ENCODE measurements at places on chromosomes 12 and 14.
A peak's percentile ranks its signal among the peaks of the same experiment; 100 is the strongest.

DNA sequence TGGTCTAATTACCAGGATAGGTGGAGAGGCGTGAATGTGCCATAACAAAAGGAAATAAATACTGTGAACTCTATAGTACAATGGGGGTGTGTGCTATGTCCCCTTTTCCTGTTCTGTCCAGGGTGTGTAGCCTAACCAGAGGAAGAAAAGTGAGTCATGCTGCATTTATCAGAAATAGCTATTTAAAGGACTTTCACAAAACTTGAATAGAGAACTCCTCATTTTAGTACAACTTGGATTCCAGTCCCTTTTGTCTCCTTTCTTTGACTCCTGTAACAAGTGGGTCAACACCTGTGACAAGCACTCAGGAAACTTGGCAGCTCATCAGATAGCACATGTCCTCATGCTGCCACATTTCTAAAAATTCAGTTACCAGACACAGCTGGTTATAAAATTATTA, 123.4 kb downstream of the CCDC91 start:
- no peak for DNase-seq

DNA sequence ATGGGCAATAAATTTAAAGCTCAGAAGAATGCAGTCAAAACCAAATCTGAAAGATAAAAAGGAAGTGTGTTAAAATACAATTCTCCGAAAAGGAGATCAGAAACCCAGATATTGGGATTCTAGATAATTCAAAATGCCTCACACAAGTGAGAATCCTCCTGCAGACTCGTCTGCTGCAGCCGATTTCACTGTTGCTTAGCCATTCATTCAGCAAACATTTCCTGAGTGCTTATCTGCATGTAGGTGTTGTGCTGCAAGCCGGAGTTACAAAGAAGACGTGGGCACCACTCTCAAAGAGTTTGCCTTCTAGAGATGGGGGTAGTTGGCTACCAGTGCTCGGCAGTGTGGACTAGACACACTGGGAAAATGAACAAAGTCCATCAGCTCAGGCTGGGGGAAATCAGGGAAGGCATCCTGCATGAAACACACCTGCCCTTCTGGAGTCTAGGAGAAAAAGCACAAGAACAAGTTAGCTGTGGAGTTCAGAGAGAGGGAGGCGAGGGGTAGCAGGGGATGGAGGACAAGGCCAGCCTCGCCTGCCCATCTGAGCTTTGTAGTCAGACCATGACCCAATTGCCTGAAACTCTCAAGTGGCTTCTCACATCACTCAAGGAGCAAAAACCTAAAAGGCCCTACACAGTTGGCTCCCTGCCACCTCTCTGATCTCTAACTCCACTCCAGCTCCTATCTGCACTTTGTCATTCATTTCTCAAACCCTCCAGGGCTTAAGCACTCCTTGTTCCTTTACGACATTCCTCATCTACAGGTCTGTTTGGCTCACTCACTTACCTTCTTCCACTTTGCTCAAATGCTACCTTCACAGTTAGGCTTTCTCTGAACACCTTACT, 310.0 kb upstream of the DDHD1 start:
- DNase-seq = no peak

DNA sequence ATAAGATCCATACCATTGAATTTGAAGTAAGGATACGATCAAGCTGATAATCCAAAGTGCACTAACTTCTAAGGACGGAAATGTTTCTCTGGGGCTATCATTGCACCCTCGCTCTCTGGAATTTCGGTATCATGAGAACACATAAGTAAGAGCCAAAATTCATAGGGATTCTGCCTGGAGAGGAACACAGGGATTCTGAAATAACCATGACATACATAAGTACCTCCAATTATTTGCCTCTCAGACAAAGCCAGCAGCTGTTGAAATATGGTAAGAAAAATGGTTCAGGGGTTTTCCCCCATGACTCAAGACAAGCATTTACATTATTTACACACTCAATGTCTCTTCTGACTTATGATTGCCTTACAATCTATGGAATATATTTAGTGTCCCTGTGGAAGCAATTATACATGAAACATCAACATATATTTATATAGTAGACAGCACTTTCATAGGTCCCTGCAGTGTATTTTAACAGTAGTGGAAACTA, 1123.6 kb upstream of the SEL1L start:
- no peak for DNase-seq

GRCh38 chr14:70893062-70893845, 14.0 kb upstream of the PCNX1 start:
- no peak for DNase-seq

- DNase-seq = no peak
These were observed 18.1 kb downstream of the MEG3 start for GRCh38 chr14:100844082-100844408.

DNA sequence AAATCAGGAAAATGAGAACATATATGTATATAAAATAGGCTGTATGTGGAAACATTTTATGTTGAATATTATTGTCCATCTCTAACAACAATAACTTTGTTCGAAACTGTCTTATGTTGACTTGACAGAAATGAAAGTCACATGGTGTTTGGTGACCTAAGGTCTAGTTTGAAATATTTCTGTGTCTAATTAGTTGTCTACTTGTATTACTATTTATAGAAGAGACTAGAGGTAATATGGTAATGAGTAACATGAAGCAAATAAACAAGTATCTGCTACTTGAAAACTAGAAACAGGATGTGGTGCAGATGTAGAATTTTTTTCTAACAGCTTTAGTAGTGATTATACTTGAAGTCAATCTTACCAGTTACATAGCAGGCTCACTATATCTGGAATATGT, 3.9 kb downstream of the GPHN start:
- DNase-seq = no peak

GRCh38 chr12:83046019-83046418, 359.3 kb downstream of the TMTC2 start:
- no peak for DNase-seq

DNA sequence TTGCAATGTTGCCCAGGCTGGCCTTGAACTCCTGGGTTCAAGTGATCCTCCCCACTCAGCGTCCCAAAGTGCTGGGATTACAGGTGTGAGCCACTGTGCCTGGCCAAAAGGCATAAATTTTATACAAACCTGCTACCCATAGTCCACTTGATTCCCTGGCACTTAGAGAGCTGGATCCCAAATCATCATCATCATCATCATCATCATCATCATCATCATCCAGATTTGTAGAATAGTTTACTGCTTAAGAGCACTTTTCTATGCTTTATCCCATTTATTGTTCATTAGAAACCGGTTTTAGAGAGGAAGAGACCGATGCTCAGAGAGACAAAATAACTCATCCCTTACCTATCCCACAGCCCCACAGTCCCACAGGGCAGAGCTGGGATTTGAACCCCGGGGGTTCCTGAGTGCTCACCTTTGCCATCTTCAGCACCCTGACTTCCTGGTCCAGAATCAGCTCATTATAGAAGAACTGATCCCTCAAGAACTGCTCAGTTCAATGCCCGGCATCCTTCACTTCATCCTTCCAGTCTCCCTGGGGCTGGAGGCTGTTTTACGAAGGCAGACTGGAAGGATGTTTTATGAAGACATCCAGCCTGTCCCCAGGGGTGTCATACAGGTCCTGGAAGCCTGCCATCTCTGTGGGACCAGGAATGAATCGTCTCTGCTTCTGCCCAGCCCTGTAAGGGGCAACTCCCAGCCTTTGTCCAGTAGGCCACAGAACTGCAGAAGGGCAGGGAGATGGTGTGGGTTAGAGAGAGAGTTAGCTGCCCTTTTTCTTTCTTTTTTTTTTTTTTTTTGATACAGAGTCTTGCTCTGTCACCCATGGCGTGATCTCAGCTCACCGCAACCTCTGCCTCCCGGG, 20.2 kb upstream of the OASL start:
- no peak for DNase-seq

GRCh38 chr12:31807773-31808097, 78.9 kb upstream of the AMN1 start:
- no peak for DNase-seq

DNA sequence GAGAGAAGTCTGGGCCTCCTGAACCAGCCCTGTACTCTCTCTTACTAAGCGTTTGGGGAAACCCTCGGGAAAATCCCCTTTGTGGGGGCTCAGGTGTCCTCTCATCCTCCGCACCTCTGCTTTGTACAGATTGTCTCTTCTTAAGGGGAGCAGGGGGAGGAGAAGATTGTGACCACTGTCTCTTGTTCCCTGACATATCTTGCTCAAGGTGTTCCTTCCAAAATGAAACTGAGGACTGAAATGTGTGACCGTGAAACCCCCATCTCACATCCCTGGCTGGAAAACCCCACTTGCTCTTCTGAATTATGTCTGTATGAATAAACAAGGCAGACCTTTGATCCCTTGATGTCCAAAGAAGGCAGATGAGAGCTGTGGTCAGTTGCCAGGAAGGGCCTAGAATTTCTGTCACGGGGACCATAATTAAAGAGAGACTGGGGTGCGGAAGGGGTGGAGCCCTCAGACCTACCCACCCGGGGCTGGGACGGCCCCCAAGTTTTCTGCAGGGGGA, 369.8 kb downstream of the AACS start:
- no peak for DNase-seq

- no peak for DNase-seq
These were observed 154.1 kb upstream of the ATP2B1 start for GRCh38 chr12:89862511-89863445.

GRCh38 chr14:35539969-35540368, 6.0 kb downstream of the INSM2 start:
- no peak for DNase-seq

DNA sequence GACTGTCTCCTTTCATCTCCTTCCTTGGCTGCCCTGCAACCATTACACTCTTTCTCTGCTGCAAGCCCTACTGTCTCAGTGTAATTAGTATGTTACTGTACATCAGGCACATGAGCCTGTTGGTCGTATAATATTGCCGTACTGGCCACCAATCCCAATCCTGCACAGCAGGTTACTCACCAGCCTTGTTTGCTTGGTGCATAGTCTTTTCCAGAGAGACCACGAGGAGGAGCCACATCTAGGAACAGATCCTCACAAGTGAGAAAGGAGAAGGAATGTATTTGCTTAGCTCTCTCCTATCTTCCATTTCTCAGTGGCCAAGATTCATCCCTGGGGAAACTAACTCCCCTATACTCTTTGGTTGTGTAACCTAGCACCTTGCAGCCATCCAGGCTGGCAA, 33.0 kb upstream of the BICDL1 start:
- DNase-seq = no peak

DNA sequence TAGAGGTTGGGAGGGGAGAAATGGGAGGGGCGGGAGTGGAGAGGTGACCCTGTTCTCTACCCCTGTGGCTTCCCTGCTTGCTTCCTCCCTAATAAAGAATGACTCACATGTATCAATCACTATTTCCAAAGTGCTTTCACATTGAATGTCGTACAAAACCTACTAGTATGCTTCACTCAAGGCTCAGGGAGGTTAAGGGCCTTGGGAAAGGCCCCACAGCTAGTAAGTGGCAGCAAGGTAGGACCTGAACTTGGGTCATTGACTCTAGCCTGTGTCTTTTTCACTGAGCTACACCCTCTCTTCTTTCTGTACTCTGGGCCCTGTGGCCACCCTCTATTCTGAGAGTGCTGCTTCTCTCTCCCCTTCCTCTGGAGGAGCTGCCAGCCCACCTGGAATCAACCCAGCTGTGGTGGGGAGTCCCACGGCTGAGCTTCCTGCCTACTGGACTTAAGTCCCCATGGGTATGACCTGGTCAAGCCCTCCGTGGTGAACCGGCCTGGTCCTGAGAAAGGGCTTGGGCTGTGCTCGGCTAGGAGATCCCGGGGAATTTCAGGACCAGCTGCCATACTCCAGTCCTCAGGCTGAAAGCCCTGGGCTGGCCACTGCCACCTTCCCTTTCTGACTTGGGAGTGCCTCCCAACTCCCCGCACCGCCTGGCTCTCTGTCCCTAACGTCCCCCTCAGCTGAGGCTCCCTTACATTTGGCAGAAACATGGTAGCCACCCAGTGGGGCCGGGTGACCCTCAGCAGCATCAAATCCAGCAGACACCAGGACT, 13.0 kb downstream of the SLC48A1 start:
- DNase-seq = no peak

GRCh38 chr12:93568091-93568490, 4.4 kb upstream of the SOCS2 start:
- no peak for DNase-seq

DNA sequence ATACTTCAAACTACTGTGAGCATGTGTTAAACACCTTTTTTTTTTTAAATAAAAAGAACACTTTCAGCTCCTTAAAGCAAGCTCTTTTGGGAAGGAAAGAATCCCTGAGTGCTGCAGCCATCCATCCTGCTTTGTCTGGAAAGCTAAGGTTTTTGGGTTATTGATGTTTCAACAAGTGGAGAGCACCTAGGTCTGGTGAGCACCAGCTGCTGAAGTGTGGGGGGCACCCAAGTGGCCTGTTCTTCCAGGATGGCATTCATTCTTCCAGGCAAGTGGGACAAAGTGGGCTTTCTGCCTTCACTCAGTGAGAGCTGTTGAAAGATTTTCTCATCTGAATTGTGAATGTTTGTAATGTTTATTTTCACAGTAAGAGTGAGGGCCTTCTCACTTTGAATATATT, 49.9 kb downstream of the BORCS5 start:
- no peak for DNase-seq

- no peak for DNase-seq
These were observed 111.9 kb downstream of the BEGAIN start for GRCh38 chr14:100475268-100475667.

DNA sequence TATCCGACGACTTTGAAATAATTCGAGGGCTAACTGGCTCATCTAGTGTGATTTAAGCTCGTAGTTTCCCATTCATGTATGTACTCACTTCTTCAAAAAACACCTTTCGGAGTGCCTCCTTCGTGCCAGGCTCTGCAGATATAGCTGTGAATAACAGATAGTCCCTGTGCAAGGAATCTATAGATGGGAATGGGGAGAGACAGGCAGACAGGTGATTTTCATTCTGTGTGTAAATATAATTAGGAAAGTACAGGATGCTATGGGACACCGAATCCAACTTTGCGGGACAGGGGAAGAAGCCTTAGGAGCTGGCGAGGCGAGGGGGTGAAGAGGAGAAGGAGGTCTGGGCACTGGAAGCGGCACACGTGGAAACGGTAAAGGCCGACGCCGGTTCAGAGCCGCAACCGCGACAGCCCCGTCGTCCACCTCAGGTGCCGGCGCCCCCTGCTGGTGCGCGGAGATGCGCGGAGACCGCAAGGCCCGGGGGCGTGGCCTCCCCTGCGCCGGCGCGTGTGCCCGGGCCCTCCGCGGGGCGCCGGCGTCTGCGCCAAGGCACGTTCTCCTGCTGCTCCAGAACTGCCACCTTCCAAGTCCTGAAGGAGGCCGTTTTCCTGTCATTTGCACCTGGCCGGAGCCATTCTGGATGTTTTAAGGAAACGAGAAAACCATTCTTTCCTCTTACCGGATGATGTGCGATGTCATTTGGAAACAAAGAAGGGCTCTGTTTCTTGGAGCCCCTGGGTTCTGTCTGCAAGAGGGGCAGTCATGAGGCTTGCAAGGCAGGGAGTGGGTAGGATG, 18.0 kb upstream of the CACNA1C start:
- peak; percentile 86 for DNase-seq

DNA sequence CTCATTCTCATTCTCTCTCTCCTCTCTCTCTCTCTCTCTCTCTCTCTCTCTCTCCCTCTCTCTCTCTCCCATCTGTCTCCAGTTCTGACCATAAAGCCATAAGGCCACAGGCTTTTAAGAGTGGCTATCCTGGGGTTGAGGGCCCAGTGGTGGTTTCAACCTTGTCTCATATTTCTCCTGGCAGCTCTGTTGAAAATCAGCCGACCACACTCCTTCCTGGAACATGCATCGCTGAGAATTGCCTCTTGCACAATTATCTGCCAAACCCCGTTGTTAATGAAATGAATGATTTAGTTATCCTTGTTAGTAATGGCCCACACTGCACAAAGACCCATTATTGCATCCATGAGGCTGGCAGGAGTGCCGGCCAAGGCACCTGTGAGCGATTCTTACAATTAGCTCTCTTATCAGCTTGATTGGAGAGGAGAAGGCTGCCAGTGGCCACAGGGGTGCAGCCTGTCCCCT, 30.4 kb upstream of the KCNA5 start:
- DNase-seq = no peak
